GM23338 (cell line): ENCODE measurements at places on chromosomes 13 and 19.

DNA sequence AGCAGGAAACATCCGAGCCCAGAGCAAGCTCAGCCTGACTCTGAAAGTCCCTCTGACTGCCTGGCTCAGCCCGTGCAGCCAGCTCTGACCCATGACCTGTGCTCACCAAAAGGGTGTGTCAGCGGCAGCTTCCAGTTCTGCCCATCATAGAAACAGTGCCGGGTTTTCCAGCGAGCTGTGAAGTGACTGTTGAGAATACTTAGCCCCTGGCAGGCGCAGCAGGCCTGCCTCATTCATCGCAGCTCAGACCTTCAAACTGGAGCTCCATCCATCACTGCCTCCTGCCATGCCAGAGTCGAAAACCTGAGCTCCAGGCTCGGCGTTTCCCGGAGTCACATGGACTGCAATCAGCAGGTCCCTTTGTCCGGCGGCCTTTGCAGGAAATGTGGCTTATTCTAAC is 16.3 kb upstream of the GSX1 start:
- peak; percentile 52 for DNase-seq

- no peak for DNase-seq
Observed at GRCh38 chr13:103758222-103758621, 692.0 kb upstream of the SLC10A2 start.

- no peak for DNase-seq
Observed at GRCh38 chr13:98979012-98979660, 1.3 kb upstream of the DOCK9 start.

GRCh38 chr13:42525035-42525504 is 48.9 kb upstream of the TNFSF11 start:
- no peak for DNase-seq

GRCh38 chr13:45809801-45810394 is 41.7 kb downstream of the SIAH3 start:
- DNase-seq: no peak

- DNase-seq: no peak
Observed at GRCh38 chr13:75792526-75793187, 156.5 kb downstream of the LMO7 start.

DNA sequence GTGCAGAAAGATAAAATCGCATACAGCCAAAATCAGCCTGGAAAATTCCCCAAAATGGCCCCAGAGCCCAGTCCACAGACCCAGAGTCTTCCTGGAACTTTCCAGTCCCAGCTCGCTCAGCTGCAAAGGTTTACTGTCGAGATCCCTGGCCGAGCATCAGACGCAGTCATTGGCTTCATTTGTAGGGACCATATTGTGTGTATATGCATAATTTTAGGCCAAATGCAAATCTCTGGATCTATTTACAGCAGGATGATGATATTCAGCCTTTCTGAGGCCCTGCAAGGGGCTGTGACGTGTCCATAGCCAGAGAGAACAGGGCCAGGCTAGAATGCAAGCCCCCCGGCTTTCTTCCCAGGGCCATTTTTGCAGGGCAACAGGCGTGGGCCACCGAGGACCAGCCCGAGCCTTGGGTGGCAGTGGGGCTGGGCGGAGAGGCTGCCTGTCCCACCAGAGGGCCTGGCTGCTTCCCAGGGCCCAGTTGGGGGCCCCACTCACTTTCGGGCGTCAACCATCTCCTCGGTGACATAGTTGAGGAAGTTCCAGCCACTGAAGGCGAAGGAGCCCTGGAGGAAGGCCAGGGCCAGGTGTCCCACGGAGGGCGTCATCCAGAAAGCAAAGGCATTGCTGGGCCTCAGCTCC is 13.7 kb downstream of the SLC7A10 start:
- no peak for DNase-seq

DNA sequence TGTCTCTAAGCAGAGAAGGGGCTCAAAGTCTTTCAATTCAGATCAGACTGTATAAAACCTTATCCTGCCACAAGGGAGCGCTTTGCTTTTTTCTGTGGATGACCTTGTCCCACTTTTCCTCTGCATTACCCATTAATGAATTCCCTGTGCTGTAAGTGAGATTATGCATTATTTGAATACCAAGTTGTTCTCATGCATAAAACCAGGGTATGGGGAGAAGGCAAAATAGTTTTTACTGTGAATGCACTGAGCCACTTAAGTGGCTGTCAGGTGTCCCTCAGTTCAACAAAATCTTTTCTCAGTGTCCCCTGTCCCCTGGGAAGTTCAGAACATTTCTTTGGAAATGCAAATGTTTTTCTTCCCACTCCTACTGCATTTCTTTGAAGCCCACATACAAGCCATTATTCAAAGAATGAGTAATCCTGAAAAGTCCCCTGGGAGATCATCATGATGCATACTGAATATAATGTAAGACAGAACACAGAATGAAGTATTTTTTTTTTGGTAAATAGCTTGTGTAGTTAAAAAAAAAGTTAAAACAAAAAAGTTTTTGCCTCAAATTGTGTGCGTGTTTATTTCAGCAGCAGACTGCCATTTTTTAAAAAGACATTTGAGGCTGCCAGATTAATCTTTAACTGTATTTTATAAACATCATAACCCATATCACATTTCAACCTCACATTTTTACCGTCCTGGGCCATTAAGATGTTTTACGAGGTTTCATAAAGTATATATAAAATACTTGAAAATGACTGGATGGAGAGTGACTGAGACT is 506.7 kb upstream of the PCDH9 start:
- peak; percentile 77 for DNase-seq

- DNase-seq: no peak
Observed at GRCh38 chr19:1400281-1401137, 833 bp downstream of the GAMT start.

- peak; percentile 14 for DNase-seq
Observed at GRCh38 chr13:61339054-61339621, 76.5 kb downstream of the PCDH20 start.

- no peak for DNase-seq
Observed at GRCh38 chr13:95708811-95709500, 32.0 kb downstream of the DNAJC3 start.

- DNase-seq: no peak
Observed at GRCh38 chr13:113862191-113862930, 1.5 kb downstream of the GAS6 start.

DNA sequence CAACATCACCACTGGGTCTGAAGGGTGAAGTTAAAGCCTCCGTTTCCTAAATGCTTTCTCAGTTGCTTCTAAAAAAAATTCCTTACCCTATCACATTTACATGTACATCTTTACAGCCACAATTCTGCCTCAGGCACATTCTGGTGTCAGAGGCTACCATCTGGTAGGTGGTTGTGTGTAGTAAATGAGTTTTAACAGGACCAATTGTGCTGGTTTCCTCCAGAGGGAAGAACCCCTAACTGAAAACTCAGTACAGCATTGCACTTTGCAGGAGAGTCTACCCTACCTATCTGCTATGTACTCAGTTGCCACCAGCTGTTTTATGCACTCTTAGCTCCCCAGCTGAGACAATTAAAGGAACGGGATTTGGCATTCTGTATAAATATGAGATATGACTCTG is 1576.5 kb downstream of the PCDH9 start:
- DNase-seq: no peak

DNA sequence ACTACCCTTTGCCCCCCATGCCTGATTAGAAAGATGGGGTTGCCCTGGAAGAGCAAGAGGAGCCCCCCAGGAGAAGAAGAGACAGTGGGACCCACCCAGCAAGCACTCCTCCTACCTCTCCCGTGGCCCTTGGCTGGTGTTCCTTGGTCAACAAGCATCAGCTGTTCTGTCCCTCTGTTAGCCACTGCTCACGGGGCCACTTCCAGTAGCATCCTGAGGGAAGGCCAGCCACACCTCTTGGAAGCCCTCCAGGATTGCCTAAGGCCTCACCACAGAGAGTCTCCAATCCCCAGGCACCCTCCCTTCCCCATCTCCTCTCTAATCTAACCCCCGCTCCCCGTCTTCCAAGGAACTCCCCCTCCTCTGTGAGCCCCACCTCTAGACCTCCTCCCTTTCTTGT is 15.1 kb upstream of the DPP9 start:
- no peak for DNase-seq

GRCh38 chr19:56670961-56671612 is 470 bp downstream of the ZNF835 start:
- DNase-seq: no peak

DNA sequence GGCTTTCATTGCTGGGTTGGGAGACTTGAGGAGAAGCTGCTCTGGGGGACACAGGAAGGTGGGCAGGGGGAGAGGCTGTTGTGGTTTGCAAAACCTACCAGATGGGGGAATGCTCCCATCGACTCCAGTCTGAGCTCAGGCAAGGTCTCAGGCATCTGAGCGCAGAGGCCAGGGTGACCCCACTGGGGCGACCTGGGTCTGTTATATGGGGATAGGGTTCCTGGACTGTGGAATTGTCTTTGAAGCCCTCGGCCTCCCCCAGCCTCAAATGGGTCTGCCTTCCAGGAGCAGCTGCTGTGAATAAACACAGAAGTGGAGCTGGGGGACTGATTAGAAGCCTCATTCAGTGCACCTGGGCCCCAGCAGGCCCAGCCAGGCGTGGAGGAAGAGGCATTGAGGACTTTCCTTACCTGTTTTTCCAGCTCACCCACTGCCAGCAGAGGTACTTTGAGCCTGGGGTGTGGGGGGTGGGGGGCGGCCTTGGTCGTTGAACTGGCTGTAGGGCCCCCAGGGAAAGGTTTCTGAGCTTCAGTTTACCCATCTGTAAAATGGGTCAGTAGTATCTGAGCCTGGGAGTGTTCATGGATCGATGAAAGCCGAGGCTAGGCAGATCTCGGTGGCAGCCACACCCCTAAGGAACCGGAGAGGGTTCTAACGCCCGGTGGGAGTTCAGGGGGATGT is 1.4 kb downstream of the CERS4 start:
- DNase-seq: peak; percentile 38

- DNase-seq: no peak
Observed at GRCh38 chr19:34351382-34351826, 13.6 kb upstream of the GPI start.

DNA sequence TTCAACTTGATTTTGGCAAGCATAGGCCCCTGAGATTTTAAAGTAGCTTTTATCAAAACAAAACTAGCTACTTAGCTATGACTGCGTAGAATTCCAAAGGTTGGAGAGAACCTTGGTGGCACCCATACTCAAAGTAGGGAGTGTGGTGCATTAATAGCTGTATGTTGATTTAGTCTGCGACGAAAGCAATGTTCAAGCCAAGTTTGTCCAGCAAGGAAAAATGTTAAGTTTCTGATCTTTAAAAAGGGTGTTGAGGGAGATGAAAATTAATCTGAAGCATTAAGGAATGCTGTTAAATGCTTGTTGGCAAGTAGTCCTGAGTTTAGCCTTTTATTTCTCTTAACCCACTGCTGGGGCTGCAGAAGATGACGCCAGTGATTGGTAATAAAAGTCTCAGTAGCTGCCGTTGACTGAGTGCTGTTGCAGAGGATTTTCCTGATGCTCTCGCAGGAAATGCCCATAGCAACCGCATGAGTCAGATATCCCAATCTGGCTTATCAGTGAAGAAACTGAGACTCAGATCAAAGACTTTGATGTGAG is 75.9 kb upstream of the RNF113B start:
- no peak for DNase-seq

DNA sequence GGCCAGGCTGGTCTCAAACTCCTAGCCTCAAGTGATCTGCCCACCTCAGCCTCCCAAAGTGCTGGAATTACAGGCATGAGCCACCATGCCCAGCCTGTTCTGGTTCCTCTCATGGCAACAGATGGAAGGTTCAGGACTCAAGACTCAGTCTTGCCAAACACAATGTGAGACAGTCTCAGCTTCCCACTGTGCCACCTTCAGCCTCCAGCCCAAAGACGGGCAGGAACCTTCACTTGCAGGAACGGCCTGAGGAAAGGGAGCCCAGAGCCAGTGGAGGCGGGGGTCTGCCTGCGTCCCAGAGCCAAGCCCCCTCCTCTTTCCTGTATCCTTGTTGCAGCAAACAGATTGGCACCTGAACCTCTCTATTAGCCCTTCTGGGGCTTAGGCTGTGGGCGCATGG is 2.9 kb upstream of the CHST8 start:
- DNase-seq: no peak

DNA sequence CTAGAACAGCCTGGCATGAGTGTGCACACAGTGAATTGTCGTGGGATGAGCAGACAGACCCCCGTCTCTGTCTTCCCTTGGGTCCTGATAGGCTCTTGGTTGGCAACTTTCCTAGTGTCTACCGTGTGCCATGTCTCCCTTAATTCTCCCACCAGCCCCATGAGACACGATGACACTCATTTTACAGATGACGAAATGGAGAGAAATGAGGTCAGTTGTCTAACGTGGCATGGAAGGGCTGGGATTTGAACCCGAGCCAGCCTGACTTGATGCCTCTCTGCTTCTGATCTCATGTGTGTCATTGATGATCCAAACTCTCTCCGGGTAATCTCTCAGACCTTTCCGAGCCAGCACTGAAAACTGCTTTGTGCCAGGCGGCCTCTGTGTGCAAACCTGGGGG is 8.4 kb upstream of the KLK14 start:
- DNase-seq: no peak

GRCh38 chr13:51235756-51236490 is 13.7 kb downstream of the FAM124A start:
- peak; percentile 36 for DNase-seq

DNA sequence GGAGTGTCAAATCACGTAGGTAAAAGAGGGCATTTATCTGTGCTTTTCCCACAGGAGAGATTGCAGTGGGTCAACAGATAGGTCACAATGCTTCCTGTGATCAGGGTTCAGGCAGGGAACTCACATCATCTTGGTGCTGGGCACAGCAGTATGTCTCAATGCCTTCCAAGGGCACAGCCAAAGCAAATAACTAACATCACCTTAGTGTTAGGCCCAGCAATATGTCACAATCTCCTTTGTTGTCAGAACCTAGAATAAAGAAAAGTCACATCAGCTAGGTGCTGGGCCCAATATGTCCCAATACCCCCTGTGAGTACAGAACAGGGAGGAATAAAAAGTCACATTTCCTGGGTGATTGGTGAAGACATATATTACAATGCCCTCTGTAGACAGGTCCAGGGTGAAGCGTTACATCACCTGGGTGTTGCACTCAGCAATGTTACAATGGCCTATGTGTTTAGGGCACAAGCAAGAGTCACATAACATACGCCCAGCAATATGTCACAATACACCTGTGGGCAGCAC is 11.4 kb upstream of the ZNF724 start:
- no peak for DNase-seq

- peak; percentile 32 for DNase-seq
Observed at GRCh38 chr13:58476206-58476918, 844.8 kb downstream of the PCDH17 start.

DNA sequence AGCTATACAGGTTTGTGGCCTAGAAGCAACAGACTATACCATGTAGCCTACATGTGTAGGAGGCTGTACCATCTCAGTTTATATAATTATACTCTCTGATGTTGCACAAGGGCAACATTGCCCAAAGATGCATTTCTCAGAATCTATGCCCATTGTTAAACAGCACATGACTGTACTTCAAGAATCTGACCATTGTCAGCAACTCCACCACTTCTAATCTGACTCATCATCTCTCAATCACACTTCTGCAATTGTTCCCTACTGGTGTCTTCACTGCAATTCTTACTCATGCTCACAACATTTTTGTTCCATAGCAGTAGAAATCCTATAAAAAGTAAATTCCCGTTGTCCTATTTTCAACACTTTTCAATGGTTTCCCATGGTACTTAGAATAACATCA is 63.9 kb upstream of the ATXN8OS start:
- no peak for DNase-seq
